ENCODE measurements at places on chromosomes 16 and 17.

- DNase-seq, result no peak
Measured at GRCh38 chr16:21283521-21284289, 5.6 kb upstream of the CRYM start.

GRCh38 chr17:80092959-80093358, 8.4 kb upstream of the GAA start:
- no peak for DNase-seq

DNA sequence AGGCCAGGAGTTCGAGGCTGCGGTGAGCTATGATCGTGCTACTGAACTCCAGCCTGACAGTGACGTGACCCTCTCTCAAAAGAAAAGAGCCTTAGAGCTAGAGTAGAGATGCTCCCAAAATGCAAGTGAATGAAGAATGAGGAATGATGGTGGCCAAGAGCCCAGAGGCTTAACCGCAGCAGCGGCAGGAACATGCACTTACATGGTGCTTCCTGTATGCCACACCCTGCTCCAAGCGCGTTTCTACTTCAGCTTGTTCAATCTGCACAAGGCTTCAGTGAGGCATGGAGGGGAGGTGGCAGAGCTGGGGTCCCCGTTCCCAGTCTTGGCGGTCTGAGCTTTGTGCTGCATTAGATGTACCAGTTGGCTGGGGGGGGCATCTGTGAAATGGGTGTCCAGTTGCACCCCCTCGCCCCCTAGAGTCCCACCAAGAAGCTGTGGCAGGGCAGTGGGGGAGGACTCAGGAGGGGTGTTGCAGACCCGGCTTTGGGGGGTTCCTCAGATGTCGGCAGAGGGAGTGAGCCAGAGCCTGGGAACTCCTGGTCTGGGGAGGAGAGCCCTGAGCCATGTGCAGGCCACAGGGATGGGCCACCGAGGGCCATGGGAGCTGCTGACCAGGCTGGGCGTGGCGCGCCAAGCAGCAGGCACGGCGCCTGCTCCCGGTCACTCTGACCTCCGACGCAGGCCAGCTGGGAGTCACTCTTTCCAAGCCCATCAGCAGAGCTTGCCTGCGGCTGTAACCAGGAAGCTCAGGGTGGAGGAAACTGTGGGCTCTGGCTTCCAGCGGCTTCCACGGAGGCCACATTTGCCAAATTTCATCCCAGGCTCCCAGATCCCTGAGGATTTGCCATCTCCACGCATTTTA, 260.1 kb downstream of the PARN start:
- DNase-seq, result no peak

GRCh38 chr17:33258296-33258695, 34.8 kb downstream of the ASIC2 start:
- no peak for DNase-seq

DNA sequence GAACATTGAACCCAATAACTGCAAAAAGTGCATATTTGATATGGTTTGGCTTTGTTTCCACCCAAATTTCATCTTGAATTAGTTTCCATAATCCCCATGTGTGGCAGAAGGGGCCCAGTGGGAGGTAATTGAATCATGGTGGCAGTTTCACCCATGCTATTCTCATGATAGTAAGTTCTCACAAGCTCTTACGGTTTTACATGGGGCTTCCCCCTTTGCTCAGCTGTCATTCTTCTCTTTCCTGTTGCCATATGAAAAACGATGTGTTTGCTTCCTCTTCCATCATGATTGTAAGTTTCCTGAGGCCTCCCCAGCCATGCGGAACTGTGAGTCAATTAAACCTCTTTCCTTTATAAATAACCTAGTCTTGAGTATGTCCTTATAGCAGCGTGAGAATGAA, 127.6 kb downstream of the CHD9NB start:
- no peak for DNase-seq

DNA sequence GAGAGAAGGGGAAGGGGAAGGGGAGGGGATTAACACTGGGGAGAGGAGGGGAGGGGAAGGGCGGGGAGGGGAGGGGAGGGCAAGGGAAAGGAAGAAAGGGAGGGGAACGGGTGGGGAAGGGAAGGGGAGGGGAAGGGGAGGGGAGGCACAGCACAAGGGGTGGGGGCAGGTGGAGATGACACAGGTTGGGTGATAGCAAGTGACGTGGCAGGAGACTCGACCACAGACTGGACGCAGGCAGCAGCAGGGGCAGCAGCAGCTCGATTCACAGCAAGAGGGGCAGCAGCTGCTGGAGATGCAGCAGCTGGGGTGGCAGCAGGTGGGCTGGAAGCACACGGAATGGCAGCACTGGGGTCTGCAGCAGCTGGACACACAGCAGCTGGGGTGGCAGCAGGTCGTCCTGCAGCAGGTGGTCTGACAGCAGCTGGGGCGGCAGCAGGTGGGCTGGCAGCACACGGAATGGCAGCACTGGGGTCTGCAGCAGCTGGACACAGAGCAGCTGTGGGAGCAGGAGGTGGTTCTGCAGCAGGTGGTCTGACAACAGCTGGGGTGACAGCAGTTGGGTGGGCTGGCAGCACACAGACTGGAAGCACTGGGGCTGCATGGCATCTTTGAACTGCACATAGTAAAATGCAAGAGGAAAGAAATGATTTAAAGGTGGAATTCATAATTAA, at the start of gene KRTAP4-16:
KRTAP4-16 (minus strand) TSS at position 624 of the 674 bp plus-strand sequence; CDS start at position 624, 0 bp downstream.
- no peak for DNase-seq

GRCh38 chr16:10136916-10137315, 45.3 kb downstream of the GRIN2A start:
- DNase-seq, result no peak

- DNase-seq, result no peak
Measured at GRCh38 chr17:2694381-2695242, 17.0 kb downstream of the CLUH start.

DNA sequence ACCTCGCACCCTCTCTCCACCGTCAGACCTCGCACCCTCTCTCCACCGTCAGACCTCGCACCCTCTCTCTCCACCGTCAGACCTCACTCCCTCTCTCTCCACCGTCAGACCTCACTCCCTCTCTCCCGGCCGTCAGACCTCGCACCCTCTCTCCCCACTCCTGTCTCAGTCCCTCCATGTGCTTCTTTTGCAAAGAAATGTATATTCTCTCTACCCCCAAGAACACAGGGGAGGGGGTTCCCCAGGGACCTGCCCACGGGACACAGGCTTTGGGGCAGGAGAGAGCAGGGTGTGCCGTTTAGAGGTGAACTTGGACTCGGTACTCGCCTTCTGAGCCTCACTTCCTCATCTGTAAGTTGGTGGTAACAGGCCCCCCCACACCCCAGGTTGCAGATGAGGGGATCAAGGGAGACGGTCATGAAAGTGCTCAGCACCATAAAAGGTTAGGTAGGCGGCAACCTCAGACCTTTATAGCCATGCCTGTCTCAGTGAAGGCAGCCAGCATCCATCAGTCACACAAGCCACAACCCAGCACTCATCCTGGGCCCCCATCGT, 63.7 kb downstream of the RPH3AL start:
- DNase-seq, result no peak

DNA sequence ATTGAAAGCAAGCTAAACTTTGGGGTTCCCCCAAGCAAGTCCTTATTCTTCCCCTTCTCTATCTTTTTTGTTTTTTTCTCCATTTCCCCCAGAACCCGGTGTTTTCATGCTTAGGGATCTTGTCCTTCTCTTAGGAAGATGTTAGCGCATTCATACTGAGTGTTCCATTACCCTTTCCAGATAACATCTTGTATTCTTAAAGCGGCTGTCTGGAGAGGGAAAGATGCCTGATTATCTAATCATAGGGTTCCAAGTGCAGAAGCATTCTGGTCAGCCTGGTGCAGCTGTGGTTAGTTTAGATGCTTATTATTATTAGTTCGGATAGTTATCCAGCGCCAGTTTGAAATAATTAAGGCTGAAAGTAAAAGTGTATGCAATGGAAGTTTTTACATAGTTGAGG, 2.0 kb downstream of the TOM1L1 start:
- DNase-seq, result no peak

GRCh38 chr16:88735121-88735520, 28.8 kb downstream of the CTU2 start:
- no peak for DNase-seq

- no peak for DNase-seq
Measured at GRCh38 chr16:716200-716568, 1.3 kb downstream of the METRN start.

GRCh38 chr17:42547698-42548069, 5.0 kb upstream of the HSD17B1 start:
- no peak for DNase-seq

- no peak for DNase-seq
Measured at GRCh38 chr17:74259667-74260524, 14.1 kb upstream of the DNAI2 start.

DNA sequence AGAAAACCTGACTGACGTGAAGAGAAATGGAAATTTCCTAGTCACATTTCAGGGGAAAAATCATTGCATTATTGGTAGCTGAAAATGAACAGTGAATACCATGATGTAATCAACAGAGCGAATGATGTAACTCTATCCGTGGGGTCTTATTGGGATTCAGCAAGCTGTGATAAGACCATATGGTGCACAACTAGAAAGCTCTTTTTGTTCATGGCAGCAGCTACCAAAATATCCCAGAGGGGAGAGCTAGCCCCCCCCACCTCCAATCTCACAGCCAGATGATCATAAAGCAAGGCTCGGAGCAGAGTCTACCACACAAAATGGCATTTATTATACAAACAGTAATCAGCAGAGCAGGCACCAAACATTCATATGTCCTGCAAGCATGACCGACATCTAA, 22.2 kb upstream of the DNAH17 start:
- DNase-seq, result no peak

- no peak for DNase-seq
Measured at GRCh38 chr16:10897134-10897533, 20.1 kb downstream of the CIITA start.

DNA sequence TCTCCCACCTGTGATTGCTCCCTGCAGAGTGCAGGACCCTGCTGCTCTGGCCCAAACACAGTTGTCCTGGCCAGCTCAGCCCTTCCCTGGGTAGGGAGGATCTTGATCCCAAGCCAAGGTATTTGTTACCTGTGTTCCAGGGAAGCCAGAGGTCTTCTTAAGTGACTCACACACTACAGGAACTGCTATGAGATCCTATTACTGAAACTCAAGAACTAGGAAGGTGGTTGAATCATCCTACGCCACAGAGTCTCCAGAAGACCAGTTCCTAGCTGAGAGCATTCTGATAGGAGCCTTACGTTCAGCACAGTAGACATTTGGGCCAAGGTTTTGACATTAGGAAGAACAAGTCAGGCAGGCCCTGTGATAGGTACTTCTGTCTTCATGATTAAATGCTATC, 12.0 kb downstream of the CHST6 start:
- DNase-seq, result peak; percentile 42

GRCh38 chr17:31537565-31538011, 146.1 kb downstream of the RAB11FIP4 start:
- no peak for DNase-seq

- DNase-seq, result peak; percentile 62
Measured at GRCh38 chr17:50845240-50846147, 10.1 kb downstream of the WFIKKN2 start.

DNA sequence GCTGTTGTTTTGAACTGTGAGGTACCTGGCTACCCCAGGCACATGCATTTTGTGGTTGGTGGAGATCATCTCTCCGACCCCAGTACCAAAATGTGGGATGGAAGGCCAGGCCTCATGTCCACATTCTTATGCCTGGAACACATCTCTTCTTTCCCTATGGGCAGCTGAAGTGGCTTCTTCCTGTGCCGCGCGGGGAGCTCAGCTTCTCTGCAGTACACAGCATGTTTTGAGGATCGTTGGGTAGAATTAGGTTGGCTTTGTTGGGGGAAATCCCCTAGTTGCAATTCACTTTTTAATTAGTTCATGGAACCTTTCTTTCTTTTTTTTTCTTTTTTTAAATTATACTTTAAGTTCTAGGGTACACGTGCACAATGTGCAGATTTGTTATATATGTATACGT, 242.1 kb downstream of the MSI2 start:
- DNase-seq, result no peak

DNA sequence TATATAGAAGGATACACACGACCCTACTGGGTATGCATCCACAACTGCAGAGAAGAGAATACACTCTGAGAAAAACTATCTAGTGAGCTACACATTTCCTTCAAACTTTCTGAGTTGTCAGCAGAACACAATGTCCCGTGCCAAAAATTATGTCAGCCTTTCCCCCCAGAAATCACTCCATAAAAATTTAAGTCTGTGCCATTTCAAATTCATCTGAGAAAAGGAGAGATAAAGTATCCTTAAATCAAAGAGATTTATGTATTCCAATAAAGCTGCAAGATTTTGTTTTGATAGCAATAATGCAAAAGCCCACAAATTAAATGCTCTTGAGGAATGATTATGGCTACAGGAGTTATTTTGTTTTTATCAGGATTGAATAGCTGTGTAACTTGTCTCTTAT, 760.1 kb downstream of the CDH11 start:
- no peak for DNase-seq

- DNase-seq, result no peak
Measured at GRCh38 chr16:87951552-87952538, 611 bp downstream of the BANP start.

DNA sequence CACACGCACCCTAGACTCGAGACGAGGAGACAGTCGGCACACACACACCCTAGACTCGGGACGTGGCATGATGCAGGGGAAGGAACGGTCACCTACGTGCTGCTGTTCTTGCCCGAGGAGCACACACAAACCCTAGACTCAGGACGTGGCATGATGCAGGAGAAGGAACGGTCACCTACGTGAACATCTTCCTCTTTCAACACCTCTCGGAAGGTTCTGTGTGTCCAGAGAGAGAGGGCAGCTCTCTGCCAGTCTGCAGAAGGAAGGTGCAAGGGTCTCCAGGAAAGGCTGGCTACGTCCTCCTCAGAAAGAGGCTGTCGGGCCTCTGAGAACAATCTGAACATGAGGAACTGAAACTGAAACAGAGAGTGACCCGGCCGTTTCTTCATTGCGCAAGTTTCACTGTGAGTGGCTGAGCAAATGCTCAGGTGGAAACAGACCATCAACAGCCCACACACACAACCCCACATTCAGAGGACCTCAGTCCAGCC, 43.4 kb downstream of the ZNF276 start:
- no peak for DNase-seq

DNA sequence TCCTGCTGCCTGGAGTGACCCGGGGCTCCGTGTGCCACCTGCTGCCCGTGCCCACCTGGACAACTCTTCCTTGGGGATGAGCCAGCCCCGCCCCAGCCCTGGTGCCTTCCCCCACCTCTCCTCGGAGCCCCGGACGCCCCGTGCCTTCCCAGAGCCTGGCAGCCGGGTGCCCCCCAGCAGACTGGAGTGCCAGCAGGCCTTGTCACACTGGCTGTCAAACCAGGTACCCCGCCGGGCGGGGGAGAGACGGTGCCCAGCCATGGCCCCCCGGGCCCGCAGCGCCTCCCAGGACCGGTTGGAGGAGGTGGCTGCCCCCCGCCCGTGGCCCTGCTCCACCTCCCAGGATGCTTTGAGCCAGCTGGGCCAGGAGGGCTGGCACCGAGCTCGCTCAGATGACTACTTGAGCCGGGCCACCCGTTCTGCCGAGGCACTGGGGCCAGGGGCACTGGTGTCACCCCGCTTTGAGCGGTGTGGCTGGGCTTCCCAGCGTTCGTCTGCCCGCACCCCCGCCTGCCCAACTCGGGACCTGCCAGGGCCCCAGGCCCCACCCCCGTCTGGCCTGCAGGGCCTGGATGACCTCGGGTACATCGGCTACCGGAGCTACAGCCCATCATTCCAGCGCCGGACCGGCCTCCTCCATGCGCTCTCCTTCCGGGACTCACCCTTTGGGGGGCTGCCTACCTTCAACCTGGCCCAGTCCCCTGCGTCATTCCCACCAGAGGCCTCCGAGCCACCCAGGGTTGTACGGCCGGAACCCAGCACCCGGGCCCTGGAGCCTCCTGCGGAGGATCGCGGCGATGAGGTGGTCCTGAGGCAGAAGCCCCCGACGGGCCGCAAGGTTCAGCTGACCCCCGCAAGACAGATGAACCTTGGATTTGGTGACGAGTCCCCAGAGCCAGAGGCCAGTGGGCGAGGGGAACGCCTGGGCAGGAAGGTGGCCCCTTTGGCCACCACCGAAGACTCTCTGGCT, 38.4 kb downstream of the ARHGAP23 start:
- no peak for DNase-seq
